Nephron progenitor cell (in vitro differentiated cells): ENCODE measurements at places on chromosomes 7 and 10.

DNA sequence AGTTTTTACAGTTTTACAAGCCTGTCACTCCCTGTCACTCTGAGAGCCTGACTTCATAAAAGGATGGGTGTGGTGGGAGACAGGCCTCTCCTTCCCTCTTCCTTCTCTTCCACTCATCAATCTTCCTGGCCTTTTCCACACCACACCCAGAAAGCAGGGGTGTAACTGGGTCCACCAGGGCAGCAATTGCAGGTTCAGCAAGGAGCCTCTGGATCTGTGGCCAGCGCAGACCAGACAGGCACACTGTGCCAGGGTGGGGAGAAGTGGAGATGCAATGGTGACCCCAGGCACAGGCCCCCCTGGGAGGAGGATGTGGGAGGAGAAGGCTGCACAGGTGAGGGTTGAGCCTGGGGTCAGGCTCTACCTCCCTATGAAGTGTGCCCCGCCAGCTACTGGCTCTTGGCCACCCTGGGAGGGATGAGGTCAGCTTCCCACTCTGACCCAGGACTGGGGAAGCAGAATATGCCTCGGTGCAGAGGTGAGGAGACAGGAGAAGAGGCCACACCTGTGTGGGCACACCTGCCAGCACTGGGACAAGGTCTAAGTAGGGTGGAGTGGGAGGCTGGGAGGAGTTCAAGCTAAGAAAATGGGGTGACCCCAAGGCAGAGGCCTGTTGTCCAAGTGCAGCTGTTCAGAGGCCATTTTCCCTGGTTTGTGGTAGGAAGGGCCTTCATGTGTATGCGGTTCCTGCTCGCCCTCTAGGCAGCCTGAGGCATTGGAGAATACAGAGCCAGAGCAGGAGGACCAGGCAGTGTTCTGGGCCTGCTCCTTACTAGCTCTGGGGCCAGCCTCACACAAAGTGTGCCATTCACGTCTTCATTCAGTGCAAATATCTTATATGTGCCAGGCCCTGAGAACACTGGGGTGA, 20.2 kb upstream of the TMEM72 start:
- no peak overlapping the region for H3K4me3 ChIP-seq
- DNase-seq = no peak
- no peak overlapping the region for H3K27ac ChIP-seq
- no peaks in the 10 kb centered on the region for H3K36me3 ChIP-seq
- peaks cover 42% of the 10 kb centered on the region for H3K4me1 ChIP-seq

DNA sequence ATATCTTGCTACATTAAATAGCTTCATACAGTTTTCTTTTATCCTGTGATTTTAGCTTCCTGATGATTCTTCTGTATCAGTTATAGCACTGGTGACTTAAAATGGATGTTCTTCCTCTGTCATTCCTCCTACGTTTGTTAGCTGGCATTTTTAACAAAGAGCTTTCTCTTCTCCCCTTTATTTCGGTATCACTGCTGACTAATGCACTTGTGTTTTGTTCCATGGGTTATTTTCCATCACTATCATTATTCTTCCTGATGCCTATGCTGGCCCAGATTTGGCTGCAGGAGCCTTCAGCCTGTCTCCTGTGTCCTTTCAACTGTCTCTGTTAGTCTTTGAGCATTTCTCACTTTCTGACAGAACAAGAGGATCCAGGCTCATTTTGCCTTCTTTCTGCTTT, 13.1 kb downstream of the BMS1 start:
- H3K4me1 ChIP-seq = no peaks in the 10 kb centered on the region
- no peak overlapping the region for H3K4me3 ChIP-seq
- peaks cover 88% of the 10 kb centered on the region for H3K36me3 ChIP-seq
- H3K27ac ChIP-seq = no peak overlapping the region
- DNase-seq = no peak
- no peaks in the 10 kb centered on the region for H3K27me3 ChIP-seq

DNA sequence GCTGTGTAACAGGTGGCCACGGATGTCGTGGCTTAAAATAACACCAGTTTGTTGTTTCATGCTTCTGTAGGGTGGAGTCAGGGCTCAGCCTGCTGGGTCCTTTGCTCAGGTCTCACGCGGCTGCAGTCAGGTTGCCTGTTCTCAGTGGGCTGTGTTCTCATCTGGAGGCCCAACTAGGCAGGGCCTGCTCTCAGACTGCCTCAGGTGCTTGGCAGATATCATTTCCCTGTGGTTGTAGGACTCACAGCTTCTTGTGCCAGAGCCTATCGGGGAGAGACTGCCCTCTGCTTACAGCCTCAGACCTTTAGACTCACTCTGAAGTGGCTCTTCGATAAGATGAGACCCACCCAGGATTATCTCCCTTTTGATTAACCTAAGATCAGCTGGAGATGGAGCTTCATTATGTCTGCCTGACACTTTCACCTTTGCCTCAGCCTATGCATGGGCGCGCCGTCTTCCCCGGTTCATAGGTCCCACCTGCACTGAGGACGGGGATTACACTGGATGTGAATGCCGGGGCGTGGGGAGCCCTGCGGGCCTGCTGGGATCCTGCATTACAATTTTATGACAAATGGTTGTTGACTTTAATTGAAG, 55.3 kb downstream of the INPP5A start:
- no peak overlapping the region for H3K4me3 ChIP-seq
- no peak for DNase-seq
- H3K27me3 ChIP-seq = no peaks in the 10 kb centered on the region
- peaks cover 6% of the 10 kb centered on the region for H3K36me3 ChIP-seq

DNA sequence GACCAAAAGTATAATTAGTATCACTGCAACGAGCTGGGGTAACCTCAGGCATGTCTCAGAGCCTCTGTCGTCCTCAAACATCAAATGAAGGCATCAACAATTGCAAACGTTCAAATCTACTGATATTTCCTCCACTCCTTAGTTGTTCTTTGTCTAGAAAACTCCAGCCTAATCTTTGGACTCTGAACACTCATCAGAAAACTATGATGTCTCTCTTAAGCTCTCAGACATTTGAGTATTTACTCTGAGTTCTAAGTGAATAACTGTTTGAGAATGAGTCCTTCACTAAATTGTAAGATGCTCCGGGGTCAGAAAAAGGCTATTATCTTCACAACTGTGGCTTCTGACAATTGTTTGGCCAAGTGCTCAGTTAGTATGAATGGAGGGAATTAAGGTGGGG, 536.4 kb downstream of the NRG3 start:
- H3K36me3 ChIP-seq = no peaks in the 10 kb centered on the region
- no peak for DNase-seq
- H3K27ac ChIP-seq = no peak overlapping the region
- H3K4me3 ChIP-seq = no peak overlapping the region
